ENCODE measurements at places on chromosomes 16 and 17.

DNA sequence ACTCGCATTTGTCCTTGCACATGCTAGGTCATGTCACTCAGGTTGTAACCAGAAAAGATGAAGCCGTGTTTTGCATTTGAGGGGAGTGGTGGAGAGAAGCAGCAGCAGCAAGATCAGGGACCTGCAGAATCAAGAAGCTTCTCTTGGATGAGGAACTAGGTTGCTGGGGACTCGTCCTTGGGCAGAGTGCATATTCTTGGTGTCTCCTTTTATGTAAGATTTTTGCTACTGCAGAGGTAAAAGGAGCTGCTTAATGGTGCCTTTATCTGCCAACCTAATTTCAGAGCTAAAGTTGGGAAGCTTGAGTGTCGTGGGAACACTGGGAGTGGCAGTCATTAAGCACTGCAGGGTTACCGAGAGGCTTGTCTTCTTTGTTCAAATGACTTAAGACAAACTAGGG lies 236.5 kb downstream of the MAP2K4 start:
- DNase-seq: no peak

DNA sequence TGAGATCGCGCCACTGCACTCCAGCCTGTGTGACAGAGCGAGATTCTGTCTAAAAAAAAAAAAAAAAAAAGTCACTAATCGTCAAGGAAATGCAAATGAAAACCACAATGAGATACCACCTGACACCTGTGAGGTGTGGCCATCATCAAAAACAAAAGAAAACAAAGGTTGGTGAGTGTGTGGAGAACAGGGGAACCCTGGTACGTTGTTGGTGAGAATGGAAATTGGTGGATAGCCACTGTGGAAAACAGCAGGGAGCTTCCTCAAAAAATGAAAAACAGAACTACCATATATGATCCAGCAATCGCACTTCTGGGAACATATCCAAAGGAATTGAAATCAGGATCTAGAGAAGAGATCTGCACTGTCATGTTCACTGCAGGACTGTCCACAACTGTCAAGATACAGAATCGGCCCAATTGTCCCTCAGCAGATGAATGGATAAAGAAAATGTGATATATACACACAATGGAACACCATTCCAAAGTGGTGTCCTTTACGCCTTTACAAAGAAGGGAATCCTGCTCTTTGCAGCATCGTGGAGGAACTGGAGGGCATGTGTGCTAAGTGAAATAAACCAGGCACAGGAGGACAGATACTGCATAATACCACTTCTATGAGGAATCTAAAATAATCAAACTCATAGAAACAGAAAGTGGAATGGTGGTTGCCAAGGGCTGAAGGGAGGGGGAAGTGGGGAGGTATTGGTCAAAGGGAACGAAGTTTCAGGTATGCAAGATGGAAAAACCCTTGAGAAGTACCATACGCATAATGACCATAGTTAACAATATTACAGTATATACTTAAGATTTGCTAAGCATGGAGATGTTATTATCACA lies 63.5 kb upstream of the PLCG2 start:
- no peak for DNase-seq

- DNase-seq: no peak
Observed at GRCh38 chr17:42841975-42842685, 2.2 kb upstream of the AOC2 start.

DNA sequence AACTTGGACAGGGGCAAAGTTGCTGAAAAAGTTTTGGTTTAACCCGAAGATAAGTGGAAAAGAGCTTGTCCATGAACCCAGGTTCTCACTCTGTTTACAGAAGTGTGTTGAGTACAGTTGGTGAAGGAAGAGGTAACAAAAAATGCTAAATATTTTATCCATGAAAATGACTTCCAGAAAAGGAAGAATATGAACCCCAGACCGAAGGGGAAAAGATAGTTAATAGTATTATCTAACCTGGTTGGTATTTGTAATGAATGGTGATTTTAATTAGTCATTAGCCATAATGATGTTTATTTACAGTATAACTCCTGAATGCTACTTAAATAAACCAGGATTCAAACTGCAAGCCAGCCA lies 574 bp upstream of the TMEM106A start:
- DNase-seq: no peak

DNA sequence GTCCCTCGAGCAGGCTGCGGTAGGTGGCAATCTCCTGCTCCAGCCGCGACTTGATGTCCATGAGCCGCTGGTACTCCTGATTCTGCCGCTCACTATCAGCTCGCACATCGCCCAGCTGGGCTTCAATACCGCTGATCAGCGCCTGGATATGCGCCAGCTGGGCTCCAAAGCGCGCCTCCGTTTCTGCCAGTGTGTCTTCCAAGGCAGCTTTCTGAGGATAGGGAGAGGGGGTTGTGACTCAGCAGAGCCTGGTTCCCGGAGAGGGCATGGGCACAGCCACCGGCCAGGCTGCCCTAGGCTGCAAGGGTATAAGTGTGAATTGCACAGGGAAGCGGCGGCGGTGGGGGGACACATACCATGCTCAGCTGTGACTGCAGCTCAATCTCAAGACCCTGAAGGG lies 4.3 kb downstream of the KRT19 start:
- no peak for DNase-seq

Measured in Panc1 (cell line).